ENCODE measurements at places on chromosomes 2 and 18. TPM values are rescaled to one million over a fixed set of nuclear protein-coding genes. Genes with fewer than 3 reads are reported as not detected.

GRCh38 chr2:74037379-74037860 lies 52.7 kb downstream of the TET3 start:
- DNase-seq = no peak

Gene PKDCC
- total RNA-seq = 1.9 TPM

Gene IL37
- total RNA-seq = 2.6 TPM

Gene STRADB
- 28.9 TPM for total RNA-seq

GRCh38 chr2:192500550-192501200 lies 305.9 kb upstream of the TMEFF2 start:
- DNase-seq = peak; percentile 90

Gene EFR3B
- total RNA-seq = 4.6 TPM

Gene DCDC2C
- total RNA-seq = not detected

DNA sequence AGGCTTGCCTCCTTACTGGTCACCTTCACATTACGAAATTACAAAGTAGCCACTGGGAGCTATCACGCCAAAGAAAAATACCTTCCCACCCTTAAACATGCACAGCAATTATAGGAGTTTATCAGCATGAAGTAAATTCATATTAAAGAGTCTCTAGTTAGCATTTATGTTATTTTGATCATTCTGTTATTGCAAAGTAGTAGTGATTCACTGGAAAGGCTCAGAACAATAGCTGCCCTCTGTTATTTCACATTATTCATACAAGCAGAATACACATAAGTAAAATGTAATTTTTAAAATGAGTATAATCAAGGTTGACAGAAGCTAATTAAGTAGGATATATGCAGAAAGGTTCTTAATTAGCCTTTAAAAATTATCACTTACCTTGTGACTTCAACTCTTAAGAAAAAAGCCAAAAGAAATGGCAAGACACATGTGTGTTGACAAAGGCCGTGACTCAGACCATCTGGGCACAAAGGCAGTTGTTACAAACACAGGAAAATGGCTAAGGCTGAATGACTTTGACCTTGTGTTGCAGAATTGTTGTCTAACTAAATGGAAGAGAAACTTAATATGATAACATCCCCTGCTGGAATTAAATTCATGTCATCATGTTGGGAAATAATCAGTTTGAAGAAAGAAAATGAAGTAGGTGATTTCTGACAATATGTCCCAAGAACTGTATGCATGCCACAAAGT lies 108.3 kb downstream of the ARL6IP6 start:
- peak; percentile 36 for DNase-seq

- no peak for DNase-seq
These were observed 588 bp upstream of the CCDC93 start for GRCh38 chr2:118014492-118014824.

DNA sequence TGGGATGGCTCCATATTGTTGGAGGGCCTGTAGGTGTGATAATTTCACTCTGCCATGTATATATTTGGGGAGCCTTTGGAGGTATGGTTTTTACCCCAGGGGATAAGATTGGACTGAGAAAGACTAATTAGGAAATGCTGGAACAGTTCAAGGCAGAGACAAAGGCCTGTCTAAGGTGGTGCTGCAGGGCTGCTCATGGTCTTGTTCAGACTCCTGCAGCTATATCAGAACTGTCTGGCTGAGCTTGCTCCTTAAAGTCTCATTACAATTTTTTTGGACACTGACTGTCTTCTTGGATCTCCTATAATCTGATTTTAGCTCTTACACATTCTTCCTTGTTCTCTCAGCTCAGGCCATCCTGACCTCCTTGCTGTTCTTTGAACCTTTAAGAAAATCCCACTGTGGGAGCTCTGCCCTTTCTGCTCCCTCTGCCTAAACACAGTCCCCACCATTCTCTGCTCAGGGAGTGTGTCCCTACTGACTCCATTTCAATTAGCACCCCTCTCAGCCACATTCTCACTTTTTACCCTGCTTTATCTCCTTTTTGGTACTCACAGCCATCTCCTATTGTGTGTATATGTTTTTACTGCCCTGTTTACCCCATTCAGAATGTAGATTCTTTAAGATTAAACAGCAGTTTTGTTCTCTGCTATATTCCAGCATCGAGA lies 468.7 kb upstream of the FANCL start:
- DNase-seq = no peak

DNA sequence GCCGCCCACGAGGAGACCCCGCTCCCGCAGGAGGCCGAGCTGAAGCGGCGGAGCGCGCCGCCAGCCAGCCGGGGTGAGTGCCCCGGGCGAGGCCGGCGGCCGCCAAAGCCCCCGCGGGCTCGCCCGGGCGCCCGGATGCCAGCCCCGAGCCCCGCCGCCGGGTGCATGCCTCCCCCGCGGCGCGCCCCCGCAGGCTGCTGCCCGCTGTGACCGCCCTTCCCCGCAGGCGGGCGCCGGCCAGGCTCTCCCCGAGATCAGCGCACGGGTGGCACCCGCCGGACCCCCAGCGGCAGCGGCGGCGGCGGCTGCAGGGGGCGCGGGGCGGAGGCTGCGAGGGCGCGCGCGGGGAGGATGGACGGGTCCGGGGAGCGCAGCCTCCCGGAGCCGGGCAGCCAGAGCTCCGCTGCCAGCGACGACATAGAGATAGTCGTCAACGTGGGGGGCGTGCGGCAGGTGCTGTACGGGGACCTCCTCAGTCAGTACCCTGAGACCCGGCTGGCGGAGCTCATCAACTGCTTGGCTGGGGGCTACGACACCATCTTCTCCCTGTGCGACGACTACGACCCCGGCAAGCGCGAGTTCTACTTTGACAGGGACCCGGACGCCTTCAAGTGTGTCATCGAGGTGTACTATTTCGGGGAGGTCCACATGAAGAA lies 470 bp downstream of the KCNF1 start:
- DNase-seq = no peak

GRCh38 chr2:144583741-144584453 lies 64.0 kb upstream of the ZEB2 start:
- DNase-seq = peak; percentile 89

DNA sequence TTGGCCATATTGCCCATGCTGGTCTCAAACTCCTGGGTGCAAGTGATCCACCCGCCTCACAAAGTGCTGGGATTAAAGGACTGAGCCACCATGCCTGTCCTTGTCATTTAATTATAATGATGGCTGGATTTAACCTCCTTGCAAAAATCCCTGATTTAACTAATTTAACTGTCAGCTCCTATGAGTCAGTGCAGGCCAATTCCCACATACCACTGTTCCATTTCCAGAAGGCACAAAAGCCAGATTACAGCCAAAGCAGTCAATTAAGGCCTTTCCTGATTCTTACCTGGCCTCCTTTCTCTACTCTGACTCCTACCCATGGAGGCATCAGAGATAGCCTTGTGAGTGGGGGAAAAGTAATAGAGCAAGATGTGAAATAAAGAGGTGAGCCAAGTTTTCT lies 12.3 kb upstream of the SLC35F5 start:
- DNase-seq = no peak

- DNase-seq = no peak
These were observed 9.6 kb downstream of the GAREM2 start for GRCh38 chr2:26182441-26182840.

Gene RAB27B
- 13.2 TPM for total RNA-seq
